ENCODE measurements at places on chromosomes 5 and 9.
A peak's percentile ranks its signal among the peaks of the same experiment; 100 is the strongest.

- peak; percentile 76 for DNase-seq
Observed at GRCh38 chr9:78707481-78707991, 410.6 kb downstream of the PSAT1 start.

DNA sequence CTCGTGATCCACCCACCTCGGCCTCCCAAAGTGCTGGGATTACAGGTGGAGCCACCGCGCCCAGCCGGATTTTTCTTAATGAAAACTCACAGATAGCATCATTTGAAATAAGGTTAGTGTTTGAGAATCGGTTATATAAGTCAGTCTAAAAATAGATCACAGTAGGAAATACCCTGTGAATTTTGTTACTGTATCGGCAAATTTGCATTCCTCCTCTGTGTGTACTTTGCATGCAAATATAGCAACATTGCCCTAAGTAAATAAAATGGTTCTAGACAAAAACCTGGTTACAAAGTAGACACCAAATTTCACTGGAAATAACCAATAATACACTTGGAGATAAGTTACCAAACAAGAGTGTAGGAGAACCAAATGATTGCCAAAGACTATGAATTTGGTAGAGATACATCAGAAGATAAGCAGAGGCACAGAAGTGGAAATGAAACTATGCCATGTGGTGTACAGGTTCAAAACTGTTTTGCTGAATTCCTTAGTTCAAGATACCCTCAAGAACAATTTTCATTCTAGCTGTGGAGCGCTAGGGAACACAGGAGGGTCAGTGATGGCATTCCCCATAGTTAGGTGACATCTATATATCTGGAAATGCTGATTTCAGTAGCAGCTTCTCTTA lies 58.1 kb downstream of the ICE1 start:
- DNase-seq, result no peak

GRCh38 chr9:96425500-96426169 lies 7.5 kb upstream of the ZNF367 start:
- no peak for DNase-seq

GRCh38 chr5:141641634-141642267 lies 5.0 kb downstream of the RELL2 start:
- DNase-seq, result peak; percentile 60

GRCh38 chr5:22044229-22044628 lies 808.9 kb downstream of the CDH12 start:
- no peak for DNase-seq

- no peak for DNase-seq
Observed at GRCh38 chr5:143592648-143593047, 189.2 kb upstream of the NR3C1 start.

DNA sequence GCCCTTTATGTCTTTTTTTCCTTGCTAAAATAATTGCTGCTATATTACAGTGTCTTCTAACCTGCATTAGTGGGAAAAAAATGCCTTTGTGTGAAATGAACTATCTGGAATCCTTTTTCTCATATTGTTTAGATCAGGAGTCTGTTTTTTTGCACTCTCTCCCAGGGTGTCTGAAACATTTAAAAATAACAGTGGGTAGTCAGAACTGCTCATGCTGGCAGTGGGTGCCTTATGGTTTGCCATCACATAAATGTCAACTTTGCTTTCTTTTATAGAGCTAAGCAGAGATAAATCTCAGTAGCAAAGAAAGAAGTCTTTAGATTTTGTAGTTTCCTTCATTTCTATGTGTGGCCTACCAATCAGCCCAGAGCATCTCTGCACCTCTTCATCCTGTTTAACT lies 347.8 kb upstream of the RGMB start:
- DNase-seq, result no peak

GRCh38 chr5:180589771-180590542 lies 1.3 kb downstream of the SCGB3A1 start:
- no peak for DNase-seq

DNA sequence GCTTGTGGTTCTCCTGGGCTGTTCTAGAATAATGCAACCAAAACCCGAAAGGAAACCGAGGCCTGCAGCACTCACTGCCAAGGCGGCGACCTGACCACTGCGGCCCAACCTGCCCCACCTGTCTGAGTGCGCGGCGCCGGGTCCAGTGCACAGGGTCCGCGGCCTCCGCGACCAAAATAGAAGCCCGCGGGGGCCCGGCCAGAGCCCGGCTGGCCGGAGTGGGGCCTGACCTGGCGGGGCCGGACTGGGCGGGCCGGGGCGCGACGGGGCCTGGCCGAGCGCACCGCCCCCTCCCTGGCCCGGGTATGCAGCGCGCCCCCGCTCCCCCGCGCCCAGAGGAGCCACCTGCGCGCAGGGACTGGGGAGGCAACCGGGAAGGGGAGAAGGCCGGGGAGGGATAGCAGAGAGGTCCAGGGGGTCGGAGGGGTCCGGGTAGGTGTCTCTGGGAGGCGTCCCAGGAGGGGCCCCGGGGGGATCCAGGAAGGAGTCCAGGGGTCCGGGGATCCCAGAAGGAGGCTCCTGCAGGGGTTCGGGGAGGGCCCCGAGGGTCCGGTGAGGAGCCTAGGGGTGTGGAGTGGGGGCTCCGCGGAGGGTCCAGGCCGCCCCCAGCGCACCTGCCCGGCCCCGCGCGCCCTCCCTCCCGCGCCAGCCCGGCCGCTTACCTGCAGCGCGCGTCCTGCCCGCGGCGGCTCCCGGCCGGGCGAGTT lies 503 bp downstream of the SEMA4D start:
- no peak for DNase-seq

DNA sequence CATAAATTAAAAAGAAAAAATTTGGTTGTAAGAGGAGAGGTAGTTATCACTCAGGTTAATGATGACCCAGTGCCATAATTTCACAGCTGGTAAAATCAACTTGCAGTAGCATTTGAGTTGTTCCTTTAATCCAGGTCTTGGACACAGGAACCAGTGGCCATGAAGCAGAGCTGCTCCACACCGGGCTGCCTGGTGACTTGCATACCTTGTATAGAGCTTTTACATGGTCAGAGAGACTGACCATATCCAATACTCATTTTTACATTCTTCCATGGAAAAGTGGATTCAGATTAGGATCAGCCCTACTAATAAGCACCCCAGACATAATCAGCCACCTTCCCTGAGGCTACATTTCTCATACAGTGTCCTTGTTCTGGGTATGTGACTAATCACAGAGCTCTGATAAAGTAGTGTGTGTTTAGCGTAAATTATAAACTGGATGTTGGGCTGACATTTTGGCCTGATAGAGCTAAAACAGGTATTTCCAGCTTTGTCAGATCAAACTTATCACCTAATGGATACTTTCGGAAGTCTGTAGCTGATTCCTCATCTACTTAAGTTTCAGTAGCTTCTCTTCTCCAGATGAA lies 77.0 kb upstream of the ZSWIM6 start:
- DNase-seq, result no peak

GRCh38 chr5:111628901-111629300 lies 116.6 kb upstream of the STARD4 start:
- DNase-seq, result no peak

DNA sequence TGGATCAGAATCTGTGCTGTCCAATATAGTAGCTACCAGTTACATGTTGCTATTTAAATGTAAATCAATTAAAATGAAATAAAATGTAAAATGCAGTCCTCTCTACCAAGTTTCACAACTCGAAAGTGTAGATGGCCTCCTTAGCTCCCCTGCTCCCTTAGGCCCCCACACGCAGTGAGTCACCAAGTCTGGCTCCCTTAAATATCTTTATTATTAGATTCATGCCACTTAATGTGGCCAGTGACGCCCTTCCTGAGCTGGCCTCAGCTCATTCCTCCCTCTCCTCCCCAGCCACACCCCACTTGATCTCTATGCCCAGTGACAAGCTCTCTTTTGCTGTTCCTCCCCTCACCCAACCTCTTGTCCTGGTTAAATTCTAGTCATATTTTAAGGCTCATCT lies 88.4 kb upstream of the DNAH5 start:
- peak; percentile 88 for DNase-seq

- DNase-seq, result no peak
Observed at GRCh38 chr5:10975945-10976344, 214.9 kb upstream of the DAP start.

- DNase-seq, result no peak
Observed at GRCh38 chr9:123414936-123415930, 59.2 kb downstream of the CRB2 start.

GRCh38 chr9:2645569-2645968 lies 24.0 kb downstream of the VLDLR start:
- DNase-seq, result no peak

DNA sequence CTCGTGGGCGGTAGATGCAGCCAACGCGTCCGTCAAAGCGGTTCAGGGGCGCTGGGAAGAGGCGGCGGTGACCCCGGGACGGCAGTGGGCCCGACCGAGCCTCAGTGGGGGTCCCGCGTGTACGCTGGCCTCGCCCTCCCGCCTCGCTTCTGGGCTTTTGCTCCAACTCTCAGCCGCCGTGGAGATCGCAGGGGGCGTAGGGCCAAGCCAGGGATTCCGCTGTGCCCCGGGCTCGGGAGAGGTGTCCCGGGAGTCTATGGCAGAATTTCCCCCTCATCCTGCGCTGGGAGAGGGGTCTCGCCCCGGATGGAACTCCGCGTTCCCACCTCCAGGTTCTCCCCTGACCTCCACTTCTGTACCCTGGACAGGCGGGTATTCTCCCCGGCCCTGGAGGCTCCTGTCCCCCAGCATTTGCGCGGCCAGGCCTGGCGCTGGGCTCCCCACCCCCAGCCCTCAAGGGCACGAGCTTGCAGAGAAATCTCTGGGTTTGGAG lies 131.9 kb downstream of the MRPL36 start:
- no peak for DNase-seq

GRCh38 chr5:131272724-131273123 lies 8.9 kb downstream of the CDC42SE2 start:
- DNase-seq, result no peak

DNA sequence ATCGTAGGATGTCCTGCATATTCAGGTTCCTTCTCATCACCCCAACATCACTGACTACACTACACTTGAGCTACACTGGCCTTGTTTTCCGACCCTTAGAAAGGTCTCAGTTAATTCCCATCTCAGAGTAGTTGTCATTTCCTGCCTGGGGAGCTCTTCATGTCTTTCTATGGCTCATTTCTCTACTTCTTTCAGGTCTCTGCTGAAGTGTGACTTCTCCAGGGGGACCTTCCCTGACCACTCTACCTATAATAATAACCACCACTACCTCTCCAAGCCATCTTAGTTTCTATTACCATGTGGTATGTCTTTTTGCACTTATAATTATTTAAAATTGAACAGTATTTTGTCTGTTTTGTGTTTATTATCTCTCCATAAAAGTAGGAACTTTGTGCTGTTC lies 113.2 kb downstream of the STARD4 start:
- no peak for DNase-seq

DNA sequence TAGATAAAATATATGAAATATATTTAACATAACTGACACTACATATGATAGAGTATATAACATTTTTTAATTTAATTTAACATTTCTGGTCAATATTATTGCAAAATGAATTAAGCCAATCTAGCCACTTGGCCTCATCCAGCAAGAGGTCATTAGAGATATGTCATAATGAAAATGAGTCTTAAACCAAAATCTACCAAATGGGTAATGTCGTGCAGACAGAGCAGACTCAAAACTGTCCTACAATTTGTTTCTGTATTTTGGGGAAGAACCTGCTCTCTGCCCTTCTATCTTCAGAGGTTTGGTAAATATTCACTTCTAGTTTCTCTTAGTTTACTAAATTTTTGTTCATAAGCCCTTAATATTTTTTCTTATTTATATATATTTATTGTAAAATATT lies 61.4 kb downstream of the ARHGEF28 start:
- no peak for DNase-seq

GRCh38 chr5:168925160-168925559 lies 346.0 kb upstream of the PANK3 start:
- DNase-seq, result no peak

- DNase-seq, result no peak
Observed at GRCh38 chr5:72273547-72273946, 46.5 kb downstream of the MRPS27 start.

GRCh38 chr9:105296877-105297287 lies 52.4 kb downstream of the SLC44A1 start:
- peak; percentile 84 for DNase-seq

DNA sequence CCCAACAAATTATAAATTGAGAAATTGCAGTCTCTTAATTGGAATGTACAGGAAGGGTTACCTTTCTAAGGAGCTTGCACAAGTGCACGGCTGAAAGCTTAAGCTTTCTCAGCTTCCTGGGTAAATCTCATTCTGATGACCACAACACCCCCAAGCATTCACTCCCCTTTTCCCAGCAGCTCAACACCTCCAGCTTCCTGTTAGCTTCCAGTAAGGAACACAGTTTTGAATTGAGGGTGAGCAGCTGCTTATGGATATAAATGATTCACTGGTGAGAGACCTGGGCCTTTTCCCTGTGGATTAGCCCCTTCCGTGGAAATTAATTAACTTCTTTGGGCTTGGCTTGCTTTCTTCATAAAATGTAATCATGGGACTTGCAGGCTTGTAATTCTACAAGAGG lies 101.2 kb downstream of the SLC28A3 start:
- no peak for DNase-seq

- DNase-seq, result no peak
Observed at GRCh38 chr5:72499730-72500129, 7.5 kb downstream of the ZNF366 start.

DNA sequence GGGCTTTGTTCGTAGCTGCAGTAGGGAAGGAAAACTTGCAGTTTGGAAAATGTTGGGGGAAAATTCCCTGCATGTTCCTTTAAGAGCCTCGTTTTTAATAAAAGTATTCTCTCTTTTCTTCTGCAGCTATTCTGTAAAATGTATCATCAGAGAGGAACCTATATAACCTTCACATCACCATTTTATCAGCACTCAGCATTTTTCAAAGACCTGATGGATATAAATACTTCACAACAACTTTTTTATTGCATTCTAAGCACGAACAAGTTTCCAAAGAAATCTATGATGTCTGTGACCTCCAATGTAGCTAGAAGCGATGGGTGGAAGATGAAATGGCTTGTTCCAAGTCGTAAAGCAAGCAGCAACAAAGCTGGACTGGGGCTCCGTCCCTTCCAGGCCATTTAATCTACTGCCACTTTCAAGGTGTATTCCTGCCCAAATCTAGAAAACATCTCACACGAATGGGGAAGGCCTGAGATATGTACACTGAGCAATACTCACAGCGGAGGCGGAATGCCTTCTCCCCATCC lies 84.0 kb downstream of the NSUN2 start:
- no peak for DNase-seq
